ENCODE measurements at places on chromosomes 1 and 21.

GRCh38 chr1:15866721-15867201, 19.3 kb downstream of the SPEN start:
- DNase-seq: no peak

GRCh38 chr21:42392731-42393442, 3.0 kb downstream of the TMPRSS3 start:
- DNase-seq: no peak

- no peak for DNase-seq
Observed at GRCh38 chr1:55775007-55775406, 559.8 kb upstream of the USP24 start.

GRCh38 chr1:77433934-77434333, 152.1 kb downstream of the AK5 start:
- DNase-seq: no peak

- no peak for DNase-seq
Observed at GRCh38 chr1:158998037-158998780, 11.5 kb upstream of the IFI16 start.

- DNase-seq: no peak
Observed at GRCh38 chr1:159023723-159024122, 14.0 kb downstream of the IFI16 start.

DNA sequence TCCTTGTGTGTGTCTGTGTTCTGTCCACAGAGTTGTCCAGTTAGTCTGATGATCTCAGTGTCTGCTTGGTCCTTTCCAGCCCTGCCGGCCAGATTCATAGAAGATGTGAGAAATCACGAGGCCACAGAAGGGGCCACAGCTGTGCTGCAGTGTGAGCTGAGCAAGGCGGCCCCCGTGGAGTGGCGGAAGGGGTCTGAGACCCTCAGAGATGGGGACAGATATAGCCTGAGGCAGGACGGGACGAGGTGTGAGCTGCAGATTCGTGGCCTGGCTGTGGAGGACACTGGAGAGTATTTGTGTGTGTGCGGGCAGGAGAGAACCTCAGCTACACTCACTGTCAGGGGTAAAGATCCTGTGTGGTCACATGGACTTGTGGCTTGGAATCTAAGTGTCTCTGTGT, 95.8 kb downstream of the OBSCN start:
- DNase-seq: no peak

- DNase-seq: no peak
Observed at GRCh38 chr1:234718496-234719453, 108.8 kb upstream of the IRF2BP2 start.

DNA sequence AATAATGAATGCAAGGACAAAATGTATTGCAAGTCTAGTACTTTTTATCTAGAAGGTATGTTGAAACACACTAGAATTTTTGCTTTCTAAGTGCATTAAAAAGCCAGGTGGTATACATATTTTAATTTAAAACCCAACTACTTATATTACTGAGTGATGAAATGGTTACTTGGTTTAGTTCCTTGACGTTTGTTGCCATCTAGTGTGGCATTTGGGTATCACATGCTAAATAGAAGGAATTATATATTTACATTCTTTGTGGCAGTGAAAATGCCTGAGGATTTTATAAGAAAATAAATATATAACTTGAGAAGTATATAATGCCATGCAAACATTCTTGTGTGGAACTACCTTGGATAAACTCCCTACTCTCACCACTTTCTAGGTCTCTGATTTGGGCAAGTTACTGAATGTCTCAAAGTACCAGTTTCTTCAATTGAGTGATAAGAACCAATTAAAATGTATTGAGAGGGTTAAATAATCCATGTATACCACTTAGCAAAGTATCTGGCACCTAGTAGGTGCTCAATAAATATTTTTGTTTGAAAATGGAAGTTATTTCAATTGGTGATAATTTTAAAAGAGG, 69.6 kb downstream of the SDCCAG8 start:
- DNase-seq: no peak
